ENCODE measurements at places on chromosomes 12 and 14.

DNA sequence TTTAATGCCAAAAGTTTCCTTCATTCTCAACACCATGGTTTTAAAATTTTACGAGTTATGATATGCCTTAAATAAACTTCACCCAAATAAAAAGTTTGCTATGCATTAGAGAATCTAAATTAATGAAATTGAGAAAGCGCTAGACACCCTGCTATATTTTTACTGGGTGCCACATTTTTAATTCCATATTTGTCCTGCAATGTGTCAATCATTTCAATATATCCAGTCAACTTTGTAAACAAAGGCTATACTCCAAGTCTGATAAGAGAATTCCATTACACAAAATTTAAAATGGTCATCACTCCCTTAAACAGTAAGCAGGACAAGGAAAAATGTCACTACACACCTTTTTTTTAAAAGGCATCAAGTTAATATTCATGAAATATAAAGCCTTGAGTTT lies 1.9 kb downstream of the PPP1R12A start:
- DNase-seq: no peak

DNA sequence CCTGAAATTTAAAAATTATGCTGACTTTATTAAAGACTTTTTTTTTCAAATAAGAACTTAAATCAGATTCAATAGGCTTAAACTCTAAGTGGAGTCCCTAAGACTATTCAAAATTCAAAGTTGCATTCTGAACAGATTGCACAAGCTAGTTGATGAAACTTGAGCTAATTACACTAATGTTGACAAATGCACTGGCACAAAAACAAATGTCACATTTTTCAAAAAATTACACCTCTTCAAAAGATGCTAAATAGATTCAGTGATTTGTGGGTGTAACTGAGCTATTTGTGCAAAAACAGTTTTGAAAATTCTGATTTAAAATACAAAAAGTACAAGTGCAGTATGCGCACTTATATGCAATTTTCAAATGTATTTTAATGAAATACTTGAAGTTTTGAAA lies 205.4 kb downstream of the RERGL start:
- DNase-seq: no peak

- DNase-seq: no peak
Measured at GRCh38 chr14:89262041-89262440, 155.0 kb downstream of the FOXN3 start.

- DNase-seq: no peak
Measured at GRCh38 chr12:18284386-18284785, 23.1 kb downstream of the PIK3C2G start.

DNA sequence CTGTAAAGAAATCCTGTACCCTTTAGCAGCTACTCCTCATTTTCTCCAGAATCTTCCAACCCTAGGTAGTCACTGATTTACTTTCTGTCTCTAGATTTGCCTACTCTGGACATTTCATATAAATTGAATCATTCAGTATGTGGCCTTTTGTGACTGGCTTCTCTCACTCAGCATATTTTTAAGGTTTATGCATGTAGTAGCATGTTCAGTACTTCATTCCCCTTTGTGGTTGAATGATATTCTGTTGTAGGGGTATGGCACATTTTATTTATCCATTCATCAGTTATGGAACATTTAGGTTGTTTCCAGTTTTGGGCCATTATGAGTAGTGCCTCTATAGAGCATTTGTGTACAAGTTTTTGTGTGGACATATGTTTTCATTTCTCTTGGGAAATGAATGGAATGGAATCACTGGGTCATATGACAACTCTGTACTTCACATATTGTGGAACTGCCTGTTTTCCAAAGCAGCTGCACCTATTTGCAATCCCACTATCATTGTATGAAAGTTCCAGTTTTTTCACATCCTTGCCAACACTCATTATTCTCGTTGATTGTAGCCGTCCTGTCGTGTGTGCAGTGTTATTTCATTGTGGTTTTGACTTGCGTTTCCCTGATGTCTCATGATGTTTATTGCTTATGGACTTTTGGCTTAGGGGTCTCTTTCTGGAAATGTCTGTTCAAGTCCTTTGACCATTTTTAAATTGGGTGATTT lies 57.2 kb downstream of the ATF7IP start:
- DNase-seq: no peak

Measured in left renal pelvis (tissue), 4 donors.